ENCODE measurements at places on chromosomes 3 and 15.

DNA sequence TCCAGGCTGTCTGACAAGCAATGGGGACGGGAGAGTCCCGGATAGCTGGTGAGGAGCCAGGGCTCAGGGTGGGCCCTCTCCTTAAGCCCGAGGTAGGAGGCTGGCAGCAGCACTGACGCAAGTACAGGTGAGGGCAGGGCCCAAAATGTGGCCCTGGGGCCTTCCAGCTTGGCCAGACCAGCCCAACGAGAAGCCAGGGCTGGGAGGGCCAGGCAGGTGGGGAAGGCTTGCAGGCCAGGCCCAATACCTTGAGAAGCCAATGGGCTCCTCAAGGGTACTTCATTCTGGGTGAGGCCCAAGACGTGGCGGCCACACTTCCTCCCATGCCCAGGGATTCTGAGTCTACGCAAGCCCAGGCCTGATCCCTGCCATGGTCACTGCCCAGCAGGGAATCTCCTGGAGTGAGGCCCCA is 37.2 kb downstream of the AMOTL2 start:
- no peak for DNase-seq

GRCh38 chr3:141091426-141091825 is 40.3 kb downstream of the SPSB4 start:
- no peak for DNase-seq

- no peak for DNase-seq
Measured at GRCh38 chr3:43317461-43318316, 31.3 kb downstream of the SNRK start.

- no peak for DNase-seq
Measured at GRCh38 chr3:14663396-14664135, 11.4 kb upstream of the C3orf20 start.

GRCh38 chr3:27615555-27615954 is 106.6 kb downstream of the EOMES start:
- DNase-seq: no peak

GRCh38 chr3:188578576-188579363 is 424.8 kb downstream of the LPP start:
- DNase-seq: peak; percentile 84

GRCh38 chr3:4417449-4417848 is 49.6 kb downstream of the SUMF1 start:
- DNase-seq: peak; percentile 45

- DNase-seq: peak; percentile 47
Measured at GRCh38 chr3:194875581-194876402, 190.1 kb downstream of the FAM43A start.
